Activated CD8-positive, alpha-beta memory T cell treated with anti-CD3 and anti-CD28 coated beads, Interleukin-2, amount 50 U/mL, for 4 hours (primary cell): ENCODE measurements at places on chromosomes 7 and 10.

- no peak for DNase-seq
Observed at GRCh38 chr10:18699849-18700840, 40.9 kb downstream of the ARL5B start.

DNA sequence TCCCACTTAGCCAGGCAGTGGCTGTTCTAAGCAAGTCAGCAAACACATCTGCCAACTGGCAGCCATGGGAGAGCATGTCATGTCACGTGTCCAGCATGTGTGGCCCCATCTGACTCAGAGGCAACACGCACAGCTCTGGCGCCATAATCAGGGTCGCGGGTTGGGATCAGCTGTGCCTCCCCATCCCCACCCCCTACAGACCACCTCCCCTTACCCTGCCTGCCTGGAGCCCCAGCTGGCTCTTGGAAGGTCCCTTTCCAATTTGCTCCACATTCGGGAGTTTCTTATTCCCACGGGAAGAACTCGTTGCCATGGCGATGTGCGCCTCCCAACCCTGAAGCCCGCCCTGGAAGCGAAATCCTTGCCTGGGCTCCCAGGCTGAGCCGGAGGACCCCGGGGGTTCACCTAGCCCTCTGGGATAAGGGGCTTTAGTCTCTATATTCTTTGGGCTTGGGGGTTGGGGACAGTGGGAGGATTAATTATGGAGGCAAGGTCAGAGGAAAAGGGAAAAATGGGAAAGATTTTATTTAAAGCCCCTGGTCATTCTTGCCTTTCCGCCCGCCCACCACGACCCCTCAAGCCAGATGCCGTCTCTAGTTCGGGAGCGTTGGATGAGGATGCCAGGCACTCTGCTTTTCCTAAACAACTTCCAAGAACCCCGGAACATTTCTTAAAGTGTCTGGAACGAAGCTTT lies 283.7 kb downstream of the ZEB1 start:
- no peak for DNase-seq

- DNase-seq: no peak
Observed at GRCh38 chr10:128086003-128086863, 40.0 kb downstream of the MKI67 start.

DNA sequence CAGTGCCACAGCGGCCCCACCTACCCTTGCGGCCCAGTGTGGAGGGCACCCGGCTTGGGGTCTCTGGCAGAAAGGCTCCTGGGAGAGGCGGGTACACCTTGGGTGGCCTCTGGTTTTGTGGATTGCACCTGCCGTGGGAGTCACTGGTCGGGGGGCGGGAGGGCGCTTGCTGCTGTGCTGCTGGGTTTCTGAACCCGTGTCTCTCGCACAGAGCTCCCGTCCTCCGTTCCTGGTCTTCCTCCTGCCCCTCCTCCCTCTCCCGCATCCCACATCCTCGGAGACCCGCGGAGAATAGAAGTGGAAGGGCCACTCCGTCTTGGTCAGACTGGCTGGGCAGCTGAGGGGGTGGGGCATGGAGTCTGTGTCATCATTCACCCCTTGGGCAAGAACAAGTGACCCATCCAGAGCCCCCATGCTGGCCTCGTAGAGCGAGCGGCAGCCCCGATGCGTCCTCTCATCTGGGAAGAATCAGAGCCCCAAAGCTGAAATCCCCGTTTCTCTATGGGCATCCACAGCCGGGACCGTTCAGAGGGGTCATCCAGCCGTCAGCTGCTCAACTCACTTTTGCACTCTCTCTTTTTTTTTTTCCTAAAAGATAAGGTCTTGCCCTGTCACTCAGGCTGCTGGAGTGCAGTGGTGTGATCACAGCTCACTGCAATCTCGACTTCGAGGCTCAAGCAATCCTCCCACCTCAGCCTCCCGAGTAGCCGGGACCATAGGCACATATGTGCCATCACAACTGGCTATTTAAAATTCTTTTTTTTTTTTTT lies 4.0 kb downstream of the MAFK start:
- DNase-seq: peak; percentile 22

DNA sequence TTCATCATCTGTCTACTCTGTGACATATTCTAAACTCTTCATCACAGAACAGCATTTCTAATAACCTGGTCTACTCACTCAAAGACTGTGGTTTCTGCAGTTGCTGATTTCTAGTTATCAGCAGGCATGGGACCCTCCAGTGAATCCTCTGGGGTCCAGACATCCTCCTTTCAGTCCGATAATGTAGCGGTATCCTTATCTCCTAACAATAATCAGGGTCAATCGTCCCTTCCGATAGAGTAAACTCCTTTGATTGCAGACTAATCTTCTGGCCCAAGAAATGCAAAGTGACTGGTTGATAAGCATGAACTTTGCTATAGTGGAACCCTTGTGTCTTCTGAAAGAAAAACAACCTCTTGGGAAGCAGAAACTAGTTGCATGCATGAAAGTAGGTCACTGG lies 1209.8 kb upstream of the CELF2 start:
- no peak for DNase-seq

DNA sequence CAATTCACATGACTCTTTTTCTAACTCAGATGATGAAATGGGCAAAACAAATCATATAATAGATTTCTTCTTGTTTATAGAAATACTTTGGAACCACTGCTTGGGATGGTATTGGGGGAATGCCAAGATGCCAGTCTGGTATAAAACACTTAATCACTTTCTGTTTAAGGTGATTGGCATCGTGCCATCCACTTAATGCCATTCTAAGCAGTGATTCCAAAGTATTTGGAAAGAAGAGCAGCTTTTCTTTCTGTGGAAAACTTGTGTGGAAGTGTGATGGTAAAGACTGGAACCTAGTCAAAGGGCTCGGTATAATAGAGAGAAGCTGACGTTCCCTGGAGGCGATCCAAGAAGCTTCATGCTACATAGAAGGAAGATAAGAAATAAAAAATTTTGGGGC lies 120.6 kb downstream of the TMEM26 start:
- DNase-seq: no peak

DNA sequence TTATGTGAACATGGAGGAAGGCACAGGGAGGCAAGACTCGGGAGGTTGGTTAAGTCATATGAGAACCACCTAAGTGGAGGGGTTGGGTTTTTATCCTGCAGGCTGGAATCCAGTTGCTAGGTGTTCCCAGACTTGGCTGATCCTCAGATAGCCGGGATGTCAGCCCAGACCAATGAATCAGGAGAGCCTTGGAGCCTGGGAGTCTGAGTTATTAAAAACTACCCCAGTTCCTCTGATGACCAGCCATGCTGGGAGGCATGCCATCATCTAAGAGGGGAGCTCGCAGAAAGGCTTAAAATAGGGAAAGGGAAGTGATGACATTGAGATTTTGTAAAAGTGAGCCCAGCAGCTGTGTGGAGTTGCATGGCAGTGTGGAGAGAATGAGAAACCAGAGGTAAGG lies 238.1 kb downstream of the ZNF248 start:
- no peak for DNase-seq

DNA sequence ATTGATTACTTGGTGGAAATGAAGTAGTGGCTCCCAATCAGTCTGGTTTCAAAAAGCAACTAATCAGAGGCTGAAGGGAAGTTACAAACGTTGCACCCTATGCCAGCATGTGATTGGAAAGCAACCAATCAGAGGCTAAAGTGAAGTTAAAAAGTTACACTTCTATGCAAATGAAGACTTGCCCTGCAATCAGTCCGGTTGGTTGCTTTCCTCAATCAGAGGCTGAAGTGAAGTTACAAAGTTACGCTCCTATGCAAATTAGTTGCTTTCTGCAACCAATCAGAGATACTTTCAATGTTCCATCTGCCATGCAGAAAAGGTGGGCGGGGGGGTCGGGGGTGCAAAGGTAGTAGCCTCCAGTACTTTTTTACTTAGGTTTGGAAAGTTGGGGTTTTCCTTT lies 1077.1 kb downstream of the TYW1 start:
- DNase-seq: no peak

GRCh38 chr10:126902157-126902556 lies 3.1 kb upstream of the DOCK1 start:
- DNase-seq: no peak

GRCh38 chr7:157506268-157506667 lies 169.5 kb downstream of the DNAJB6 start:
- DNase-seq: no peak

- no peak for DNase-seq
Observed at GRCh38 chr10:127198307-127198706, 1.9 kb upstream of the INSYN2A start.

GRCh38 chr10:110421512-110422138 lies 76.1 kb upstream of the DUSP5 start:
- no peak for DNase-seq

- DNase-seq: no peak
Observed at GRCh38 chr10:114714281-114714741, 56.2 kb upstream of the ABLIM1 start.

GRCh38 chr10:108913300-108913699 lies 1010.0 kb downstream of the XPNPEP1 start:
- no peak for DNase-seq

GRCh38 chr7:90251304-90251635 lies 6.3 kb downstream of the CFAP69 start:
- no peak for DNase-seq

DNA sequence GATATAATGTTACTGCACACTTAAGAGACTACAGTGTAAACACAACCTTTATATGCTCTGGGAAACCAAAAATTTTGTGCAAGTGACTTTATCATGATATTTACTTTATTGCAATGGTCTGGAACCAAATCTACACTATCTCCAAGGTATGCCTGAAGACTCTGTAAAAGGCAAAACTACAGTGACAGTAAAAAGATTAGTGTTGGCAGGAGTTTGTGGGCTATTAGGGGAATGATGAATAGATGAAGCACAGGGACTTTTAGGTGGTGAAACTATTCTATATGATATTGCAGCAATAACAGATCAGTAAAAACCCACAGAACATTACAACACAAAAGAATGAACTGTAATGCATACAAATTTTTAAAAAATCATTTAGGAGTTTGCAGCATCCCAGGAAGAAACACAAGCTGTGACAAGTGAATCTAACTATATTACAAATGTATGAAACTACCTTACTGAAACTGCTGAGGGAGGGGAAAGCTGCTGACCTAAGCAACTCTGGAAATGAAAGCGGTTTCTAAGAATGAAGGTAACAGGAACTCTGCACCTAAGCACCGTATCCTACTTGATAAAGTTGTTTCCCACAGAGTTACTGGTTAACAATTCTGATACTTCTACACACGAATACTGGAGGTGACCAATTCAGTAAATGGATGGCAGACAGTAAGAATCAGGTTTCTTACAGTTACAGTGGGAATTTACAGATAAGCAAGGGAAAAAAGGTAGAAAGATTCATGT lies 82.6 kb downstream of the ATE1 start:
- no peak for DNase-seq

DNA sequence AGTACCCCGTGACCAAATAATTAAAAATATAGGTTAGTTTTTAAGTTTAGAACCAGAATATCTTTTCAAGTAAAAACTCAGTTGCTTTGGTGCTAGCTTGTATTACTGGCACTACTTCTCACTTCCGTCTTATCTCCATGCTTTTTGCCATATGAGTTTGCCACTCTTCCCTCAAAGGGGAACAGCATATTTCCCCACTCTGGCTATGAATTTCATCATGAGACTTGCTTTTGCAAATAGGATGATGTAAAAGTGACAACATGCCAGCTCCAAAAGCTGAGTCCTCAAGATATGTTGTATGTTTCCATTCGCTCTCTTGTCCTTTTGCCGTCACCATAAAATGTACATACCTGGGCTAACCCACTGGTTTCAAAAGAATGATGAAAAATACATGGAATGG lies 178.1 kb upstream of the SEMA3A start:
- no peak for DNase-seq

- DNase-seq: no peak
Observed at GRCh38 chr10:71316056-71316785, 2.8 kb upstream of the SLC29A3 start.

DNA sequence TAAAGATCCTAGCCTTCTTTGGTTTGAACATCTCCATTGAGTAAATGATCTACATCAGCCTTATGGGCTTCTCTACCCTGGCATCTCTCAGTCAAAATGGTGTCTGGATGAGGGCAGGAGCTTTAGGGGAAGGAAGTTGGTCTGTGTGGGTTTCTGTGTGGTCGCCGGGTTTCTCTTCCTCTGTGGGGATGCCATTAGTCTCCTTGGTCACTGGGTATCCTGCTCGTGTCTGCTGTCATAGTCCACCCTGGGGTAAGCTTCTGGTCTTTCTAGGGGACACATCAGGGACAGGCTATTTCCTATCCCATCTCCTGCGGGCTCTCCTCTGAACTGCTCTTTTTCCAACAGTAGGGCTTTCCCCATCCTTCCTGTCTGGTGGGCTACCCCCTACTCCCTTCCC lies 150.3 kb upstream of the NPY start:
- DNase-seq: no peak

DNA sequence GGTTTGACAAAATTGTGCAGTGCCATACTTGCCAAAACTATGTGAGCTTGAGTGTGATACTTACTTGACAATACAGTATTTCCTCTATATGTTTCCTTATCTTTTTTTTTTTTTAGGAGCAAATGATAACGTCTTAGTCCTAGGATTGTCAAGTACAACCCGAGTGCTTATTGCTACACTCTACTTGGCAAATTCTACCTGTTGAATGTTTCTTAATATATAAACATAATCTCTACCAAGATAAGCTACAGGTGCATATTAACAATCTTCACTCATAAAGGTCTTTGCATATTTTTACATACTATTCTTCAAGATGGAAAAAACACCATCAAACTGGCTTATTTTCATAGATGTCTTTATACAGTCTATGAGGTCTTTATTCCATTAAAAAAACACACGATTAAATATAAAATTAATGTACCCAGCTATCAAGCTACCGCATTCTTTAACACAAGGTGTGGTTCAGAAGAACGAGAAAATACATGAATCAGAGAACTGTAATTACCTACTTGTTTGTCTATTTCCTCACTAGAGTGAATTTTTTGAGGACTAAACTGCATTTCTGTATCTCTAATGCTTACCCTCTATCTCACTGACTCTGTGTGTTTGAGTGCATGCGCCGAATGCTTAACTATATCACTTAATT lies 76.1 kb upstream of the PDSS1 start:
- DNase-seq: no peak
